T-helper 17 cell (primary cell): ENCODE measurements at places on chromosomes 5 and 9. TPM values are rescaled to one million over a fixed set of nuclear protein-coding genes. Genes with fewer than 3 reads are reported as not detected.

DNA sequence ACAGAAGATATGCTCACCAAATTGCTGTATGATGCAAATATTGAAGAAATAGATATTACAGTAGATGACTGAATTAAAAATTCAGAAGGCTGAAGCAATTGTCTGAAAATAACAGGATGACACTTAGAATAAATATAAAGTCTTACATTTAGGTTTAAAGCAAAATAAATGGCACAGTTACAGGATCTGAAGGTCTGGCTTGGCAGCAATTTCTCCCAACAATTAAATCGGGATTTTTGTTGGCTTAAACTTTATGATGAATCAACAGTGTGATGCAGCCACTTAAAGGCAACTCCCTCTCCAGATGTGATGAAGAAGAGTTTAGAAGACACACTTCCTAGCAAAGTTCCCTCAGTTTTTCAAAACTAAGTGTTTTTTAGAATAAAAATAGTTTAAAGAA lies 80.5 kb downstream of the NREP start:
- H3K36me3 ChIP-seq: peaks cover 4% of the 10 kb centered on the region
- H3K4me1 ChIP-seq: no peaks in the 10 kb centered on the region
- H3K27me3 ChIP-seq: peaks cover 40% of the 10 kb centered on the region
- H3K4me3 ChIP-seq: no peak overlapping the region
- H3K27ac ChIP-seq: no peak overlapping the region

DNA sequence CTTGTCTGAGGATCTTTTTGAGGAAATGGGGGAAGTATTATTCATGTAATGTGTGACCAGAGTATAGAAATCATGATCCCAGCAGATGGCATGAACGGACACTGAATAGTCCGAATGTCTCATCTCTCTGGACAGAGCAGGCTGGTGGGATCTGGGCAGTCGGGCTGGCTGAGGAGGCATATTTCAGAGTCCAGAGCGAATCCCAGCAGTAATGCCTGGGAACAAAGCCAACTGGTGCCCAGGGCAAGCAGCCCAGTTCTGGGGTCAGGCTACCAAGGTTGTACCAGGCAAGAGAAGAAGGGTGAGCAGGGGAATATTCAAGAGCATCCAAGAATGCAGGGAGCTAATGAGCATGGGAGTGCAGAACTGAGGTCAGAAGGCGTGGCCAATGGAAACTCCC lies 306.4 kb downstream of the ZSWIM6 start:
- H3K36me3 ChIP-seq: no peaks in the 10 kb centered on the region
- no peaks in the 10 kb centered on the region for H3K4me1 ChIP-seq
- DNase-seq: no peak
- H3K4me3 ChIP-seq: no peak overlapping the region

- H3K27ac ChIP-seq: no peak overlapping the region
- peaks cover 5% of the 10 kb centered on the region for H3K36me3 ChIP-seq
- DNase-seq: no peak
- H3K4me3 ChIP-seq: no peak overlapping the region
Observed at GRCh38 chr5:427415-428087, 15.4 kb upstream of the EXOC3 start.

DNA sequence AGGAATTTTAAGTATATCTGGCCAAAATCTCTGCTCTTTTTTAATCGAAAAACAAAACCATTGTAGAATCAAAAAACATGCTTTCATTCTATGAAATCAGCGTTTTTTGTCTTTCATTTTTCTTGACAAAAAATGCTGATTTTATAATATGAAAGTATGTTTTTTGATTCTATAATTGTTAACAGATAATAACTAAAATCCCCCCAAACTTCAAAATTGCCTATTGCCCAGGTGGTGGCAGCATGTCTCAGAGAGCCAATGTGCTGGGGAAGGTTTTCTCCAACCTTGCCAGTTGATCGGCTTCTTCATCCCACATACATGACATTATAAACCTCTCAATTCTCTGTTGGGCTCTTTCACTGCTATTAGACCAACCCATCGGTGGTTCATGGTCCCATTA lies 5.1 kb upstream of the SMIM15 start:
- no peak overlapping the region for H3K4me3 ChIP-seq
- peaks cover 6% of the 10 kb centered on the region for H3K4me1 ChIP-seq
- H3K27me3 ChIP-seq: no peaks in the 10 kb centered on the region
- H3K36me3 ChIP-seq: no peaks in the 10 kb centered on the region
- no peak for DNase-seq

DNA sequence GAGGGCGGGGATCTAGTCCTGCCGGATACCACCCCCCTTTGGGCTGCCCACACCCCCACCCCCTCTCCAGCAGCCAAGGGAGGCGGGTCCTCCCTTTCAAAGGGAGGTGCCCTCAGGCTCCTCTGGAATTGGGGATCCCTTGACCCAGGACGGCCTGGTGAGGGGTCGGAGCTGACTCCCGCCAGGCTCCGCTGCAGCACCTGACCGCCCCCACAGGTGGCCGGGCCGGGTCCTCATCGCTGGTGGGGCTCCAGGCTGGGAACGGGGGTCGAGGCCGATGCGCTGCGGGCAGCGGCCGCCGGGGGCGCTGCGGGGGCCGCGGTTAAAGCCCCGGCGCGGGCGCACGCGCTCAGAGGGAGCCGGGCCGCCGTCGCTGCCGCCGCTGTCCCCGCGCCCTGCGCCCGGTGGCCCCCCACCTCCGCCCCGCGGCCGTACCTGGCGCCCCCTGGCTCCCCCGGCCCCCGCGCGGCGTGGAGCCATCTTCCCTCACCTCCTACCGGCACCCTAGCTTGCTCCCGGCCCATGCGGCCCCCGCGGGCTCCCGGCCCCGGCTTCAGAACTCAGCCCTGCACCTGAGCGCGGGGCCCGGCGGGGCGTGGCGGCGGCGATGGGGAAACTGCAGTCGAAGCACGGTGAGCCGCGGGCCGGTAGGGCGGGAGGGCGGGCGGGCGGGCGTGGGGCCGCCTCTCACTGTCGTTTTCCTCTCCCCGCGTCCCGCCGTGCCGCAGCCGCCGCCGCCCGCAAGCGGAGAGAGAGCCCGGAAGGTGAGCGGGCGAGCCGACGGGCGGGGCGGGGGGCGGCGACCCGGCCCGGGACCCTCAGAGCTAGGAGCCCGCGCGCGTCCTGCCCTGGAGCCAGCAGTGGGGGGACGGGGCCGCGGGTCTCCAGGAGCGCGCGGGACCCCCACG lies at the start of gene NKD2:
NKD2 (plus strand) TSS at position 352 of the 908 bp plus-strand sequence; CDS start at position 608, 256 bp downstream.
- no peak for DNase-seq
- H3K4me1 ChIP-seq: peaks cover 15% of the 10 kb centered on the region
- peaks cover 51% of the 10 kb centered on the region for H3K27me3 ChIP-seq
- H3K36me3 ChIP-seq: peaks cover 2% of the 10 kb centered on the region
- peak within 1 kb of the TSS; percentile 87 for H3K4me3 ChIP-seq
- H3K27ac ChIP-seq: no peak within 1 kb of the TSS

GRCh38 chr9:101533334-101534204 lies at the start of gene RNF20:
Gene RNF20 (plus strand): TSS chr9:101533853. CDS start chr9:101535424, 1,571 bp downstream.
- H3K4me3 ChIP-seq: peak within 1 kb of the TSS; percentile 95
- DNase-seq: peak; percentile 98
- H3K4me1 ChIP-seq: peaks cover 18% of the 10 kb centered on the region
- peak within 1 kb of the TSS; percentile 97 for H3K27ac ChIP-seq
- H3K27me3 ChIP-seq: peaks cover 10% of the 10 kb centered on the region

- DNase-seq: no peak
- H3K36me3 ChIP-seq: no peaks in the 10 kb centered on the region
- H3K4me1 ChIP-seq: no peaks in the 10 kb centered on the region
- H3K27me3 ChIP-seq: peaks cover 4% of the 10 kb centered on the region
Observed at GRCh38 chr5:59287361-59287760, 606.2 kb downstream of the PDE4D start.

GRCh38 chr5:169875091-169875728 lies 105.1 kb downstream of the INSYN2B start:
- DNase-seq: no peak
- no peak overlapping the region for H3K4me3 ChIP-seq
- peaks cover 10% of the 10 kb centered on the region for H3K36me3 ChIP-seq
- no peak overlapping the region for H3K27ac ChIP-seq
- H3K27me3 ChIP-seq: no peaks in the 10 kb centered on the region

GRCh38 chr5:45281081-45281480 lies 415.1 kb downstream of the HCN1 start:
- H3K4me3 ChIP-seq: no peak overlapping the region
- H3K27ac ChIP-seq: no peak overlapping the region
- H3K27me3 ChIP-seq: no peaks in the 10 kb centered on the region
- no peaks in the 10 kb centered on the region for H3K4me1 ChIP-seq
- H3K36me3 ChIP-seq: no peaks in the 10 kb centered on the region

DNA sequence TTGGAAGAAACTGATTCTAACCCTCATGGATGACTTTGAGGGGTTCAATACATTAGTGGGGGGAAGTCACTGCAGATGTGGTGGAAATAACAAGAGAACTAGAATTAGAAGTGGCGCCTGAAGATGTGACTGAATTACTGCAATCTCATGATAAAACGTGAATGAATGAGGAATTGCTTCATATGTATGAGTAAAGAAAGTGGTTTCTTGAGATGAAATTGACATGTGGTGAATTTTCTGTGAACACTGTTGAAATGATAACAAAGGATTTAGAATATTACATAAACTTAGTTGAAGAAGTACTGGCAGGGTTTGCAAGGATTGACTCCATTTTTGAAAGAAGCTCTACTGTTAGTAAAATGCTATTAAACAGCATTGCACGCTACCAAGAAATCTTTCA lies 113.0 kb downstream of the UGCG start:
- no peaks in the 10 kb centered on the region for H3K36me3 ChIP-seq
- peaks cover 17% of the 10 kb centered on the region for H3K4me1 ChIP-seq
- H3K4me3 ChIP-seq: no peak overlapping the region
- no peak for DNase-seq
- H3K27ac ChIP-seq: no peak overlapping the region

GRCh38 chr5:158301186-158301585 lies 442.2 kb upstream of the CLINT1 start:
- no peak overlapping the region for H3K4me3 ChIP-seq
- H3K36me3 ChIP-seq: no peaks in the 10 kb centered on the region
- DNase-seq: no peak
- peaks cover 6% of the 10 kb centered on the region for H3K27me3 ChIP-seq
- H3K4me1 ChIP-seq: no peaks in the 10 kb centered on the region

- peaks cover 12% of the 10 kb centered on the region for H3K4me1 ChIP-seq
- no peaks in the 10 kb centered on the region for H3K27me3 ChIP-seq
Observed at GRCh38 chr9:5684101-5684500, 55.2 kb downstream of the RIC1 start.

- DNase-seq: no peak
- no peaks in the 10 kb centered on the region for H3K4me1 ChIP-seq
- H3K4me3 ChIP-seq: no peak overlapping the region
- no peaks in the 10 kb centered on the region for H3K27me3 ChIP-seq
- no peaks in the 10 kb centered on the region for H3K36me3 ChIP-seq
- no peak overlapping the region for H3K27ac ChIP-seq
Observed at GRCh38 chr5:165161204-165161603, 1655.8 kb downstream of the MAT2B start.

DNA sequence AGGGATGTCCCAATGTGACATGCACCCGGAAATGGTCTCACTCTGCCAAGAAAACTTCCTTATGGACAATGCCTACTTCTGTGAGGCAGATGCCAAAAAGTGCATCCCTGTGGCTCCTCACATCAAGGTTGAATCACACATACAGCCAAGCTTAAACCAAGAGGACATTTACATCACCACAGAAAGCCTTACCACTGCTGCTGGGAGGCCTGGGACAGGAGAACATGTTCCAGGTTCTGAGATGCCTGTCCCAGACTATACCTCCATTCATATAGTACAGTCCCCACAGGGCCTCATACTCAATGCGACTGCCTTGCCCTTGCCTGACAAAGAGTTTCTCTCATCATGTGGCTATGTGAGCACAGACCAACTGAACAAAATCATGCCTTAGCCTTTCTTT lies 37.6 kb upstream of the CCDC152 start:
- DNase-seq: no peak
- H3K27me3 ChIP-seq: peaks cover 8% of the 10 kb centered on the region
- H3K4me1 ChIP-seq: peaks cover 14% of the 10 kb centered on the region
- H3K27ac ChIP-seq: no peak overlapping the region

DNA sequence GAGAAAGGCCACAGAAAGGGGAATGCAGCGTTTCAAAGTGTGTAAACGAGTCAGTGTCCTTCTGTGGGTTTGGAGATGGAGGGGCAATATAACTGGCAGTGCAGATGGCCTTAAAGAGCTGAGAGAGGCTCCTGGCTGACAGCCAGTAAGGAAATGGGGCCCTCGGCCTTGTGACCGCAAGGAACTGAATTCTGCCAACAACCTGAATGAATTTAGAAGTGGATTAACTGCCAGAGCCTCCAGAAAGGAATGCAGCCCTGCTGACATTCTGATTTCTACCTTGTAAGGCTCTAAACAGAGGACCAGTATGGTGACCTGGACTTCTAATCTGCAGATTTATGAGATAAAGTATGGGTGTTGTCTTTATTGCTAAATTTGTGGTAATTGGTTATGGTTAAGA lies 17.5 kb upstream of the NREP start:
- H3K4me3 ChIP-seq: no peak overlapping the region
- peaks cover 2% of the 10 kb centered on the region for H3K4me1 ChIP-seq
- peaks cover 29% of the 10 kb centered on the region for H3K27me3 ChIP-seq
- H3K27ac ChIP-seq: no peak overlapping the region
- H3K36me3 ChIP-seq: peaks cover 2% of the 10 kb centered on the region

- DNase-seq: no peak
- H3K4me1 ChIP-seq: no peaks in the 10 kb centered on the region
- H3K36me3 ChIP-seq: no peaks in the 10 kb centered on the region
- H3K27me3 ChIP-seq: no peaks in the 10 kb centered on the region
- H3K4me3 ChIP-seq: no peak overlapping the region
Observed at GRCh38 chr5:60230456-60230855, 336.9 kb upstream of the PDE4D start.

- H3K4me1 ChIP-seq: peaks cover 7% of the 10 kb centered on the region
- peaks cover 26% of the 10 kb centered on the region for H3K27me3 ChIP-seq
- no peak for DNase-seq
- H3K27ac ChIP-seq: no peak overlapping the region
Observed at GRCh38 chr5:95738834-95739233, 7.7 kb downstream of the RHOBTB3 start.

GRCh38 chr9:114887963-114888362 lies 42.4 kb downstream of the TNFSF8 start:
- no peak for DNase-seq
- no peaks in the 10 kb centered on the region for H3K27me3 ChIP-seq
- no peaks in the 10 kb centered on the region for H3K36me3 ChIP-seq
- H3K27ac ChIP-seq: no peak overlapping the region
- H3K4me3 ChIP-seq: no peak overlapping the region

CYLC2 gene
- not detected for total RNA-seq

PDE6A gene
- total RNA-seq: not detected

CCDC187 gene
- total RNA-seq: 0.12 TPM

TNC gene
- not detected for total RNA-seq

DROSHA gene
- 57.4 TPM for total RNA-seq

CER1 gene
- not detected for total RNA-seq

PALM2AKAP2 gene
- not detected for total RNA-seq

SLC35A4 gene
- 43.2 TPM for total RNA-seq

NIPAL4 gene
- total RNA-seq: 2.3 TPM
